ENCODE measurements at places on chromosomes 5 and 9. TPM values are rescaled to one million over a fixed set of nuclear protein-coding genes. Genes with fewer than 3 reads are reported as not detected.

The IFNA2 gene
- not detected for total RNA-seq

The SNCAIP gene
- total RNA-seq: 1.7 TPM

The PNPLA7 gene
- total RNA-seq: 9.8 TPM

The BTNL9 gene
- total RNA-seq: 37.6 TPM

The HNRNPA0 gene
- total RNA-seq: 12.1 TPM

The FCN2 gene
- total RNA-seq: not detected

The ANKDD1B gene
- 0.24 TPM for total RNA-seq

The HMMR gene
- total RNA-seq: 0.92 TPM

The CTXN3 gene
- total RNA-seq: not detected

The IRX4 gene
- total RNA-seq: 17.6 TPM

The ZNF366 gene
- total RNA-seq: 8.7 TPM

The PCDHGB4 gene
- total RNA-seq: 4.6 TPM

The REXO4 gene
- total RNA-seq: 18.7 TPM

The SEMA5A gene
- 28.6 TPM for total RNA-seq

The PHF24 gene
- total RNA-seq: 0.22 TPM

The PTAR1 gene
- 24.2 TPM for total RNA-seq

The CKMT2 gene
- 1,804 TPM for total RNA-seq

The FREM1 gene
- total RNA-seq: 2.9 TPM

The MLANA gene
- total RNA-seq: not detected

The PLPPR1 gene
- total RNA-seq: not detected

The IFNK gene
- not detected for total RNA-seq

The ZNF483 gene
- total RNA-seq: 4.2 TPM

The NIM1K gene
- total RNA-seq: 0.14 TPM

The FSTL4 gene
- not detected for total RNA-seq

The SNCB gene
- not detected for total RNA-seq

The DIPK1B gene
- total RNA-seq: 16.4 TPM

The SLC46A2 gene
- total RNA-seq: not detected

The PCDHA4 gene
- total RNA-seq: 0.08 TPM

The LRRC14B gene
- 74.9 TPM for total RNA-seq

The PDLIM4 gene
- 5.4 TPM for total RNA-seq

The CDH9 gene
- total RNA-seq: not detected

The NIPAL4 gene
- total RNA-seq: not detected

The FBXO4 gene
- 3.6 TPM for total RNA-seq

The C5 gene
- total RNA-seq: 1.6 TPM

The LHX3 gene
- not detected for total RNA-seq

The C7 gene
- total RNA-seq: 346 TPM

The PAPPA gene
- 1.1 TPM for total RNA-seq

The CNTRL gene
- total RNA-seq: 3.3 TPM

The ERCC8 gene
- total RNA-seq: 4.2 TPM

All from Right ventricle myocardium inferior (tissue), 1 donor.